ENCODE measurements at places on chromosomes 4 and X.

- peak; percentile 55 for DNase-seq
These were observed 237.5 kb downstream of the BCOR start for GRCh38 chrX:39859991-39860861.

GRCh38 chrX:70806081-70806480 lies 102.4 kb downstream of the TEX11 start:
- DNase-seq = no peak

GRCh38 chr4:124337874-124338273 lies 374.7 kb downstream of the ANKRD50 start:
- DNase-seq = no peak

- no peak for DNase-seq
These were observed 237.4 kb downstream of the DCLK2 start for GRCh38 chr4:150315691-150316090.

DNA sequence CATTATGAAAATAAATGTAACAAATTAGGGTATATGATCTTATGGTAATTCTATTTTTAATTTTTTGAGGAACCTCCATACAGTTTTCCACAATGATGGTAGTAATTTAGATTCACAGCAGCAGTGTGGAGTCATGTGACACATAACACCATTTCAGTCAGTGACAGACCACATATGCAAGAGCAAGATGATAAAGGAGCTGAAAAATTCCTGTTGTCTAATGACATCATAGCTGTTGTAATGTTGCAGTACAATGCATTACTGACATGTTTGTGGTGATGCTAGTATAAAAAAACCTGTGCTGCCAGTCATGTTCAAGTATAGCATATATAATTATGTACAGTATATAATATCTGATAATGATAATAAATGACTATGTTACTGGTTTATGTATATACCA lies 28.5 kb downstream of the EMCN start:
- no peak for DNase-seq

GRCh38 chrX:141220342-141221008 lies 21.8 kb downstream of the SPANXC start:
- DNase-seq = no peak

DNA sequence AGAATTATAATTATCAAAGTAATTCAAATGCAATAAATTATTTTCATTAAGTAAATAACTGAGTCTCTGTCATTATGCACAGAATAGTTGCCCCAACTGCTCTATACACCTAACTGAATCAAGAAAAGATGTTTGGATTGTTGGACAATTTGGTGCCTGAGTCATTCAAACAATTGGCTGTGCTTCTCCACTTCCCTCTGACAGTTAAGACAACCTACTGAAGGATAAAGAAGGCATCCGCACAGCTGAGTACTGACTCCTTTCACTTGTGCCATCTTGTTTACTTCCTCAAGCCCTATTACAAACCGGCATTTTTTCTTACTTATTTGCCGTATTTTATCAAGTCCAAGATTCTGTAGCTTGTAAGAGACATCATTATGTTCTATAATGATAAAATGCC lies 110.6 kb upstream of the C1QTNF7 start:
- no peak for DNase-seq

GRCh38 chrX:24550166-24550565 lies 85.1 kb downstream of the PDK3 start:
- no peak for DNase-seq

DNA sequence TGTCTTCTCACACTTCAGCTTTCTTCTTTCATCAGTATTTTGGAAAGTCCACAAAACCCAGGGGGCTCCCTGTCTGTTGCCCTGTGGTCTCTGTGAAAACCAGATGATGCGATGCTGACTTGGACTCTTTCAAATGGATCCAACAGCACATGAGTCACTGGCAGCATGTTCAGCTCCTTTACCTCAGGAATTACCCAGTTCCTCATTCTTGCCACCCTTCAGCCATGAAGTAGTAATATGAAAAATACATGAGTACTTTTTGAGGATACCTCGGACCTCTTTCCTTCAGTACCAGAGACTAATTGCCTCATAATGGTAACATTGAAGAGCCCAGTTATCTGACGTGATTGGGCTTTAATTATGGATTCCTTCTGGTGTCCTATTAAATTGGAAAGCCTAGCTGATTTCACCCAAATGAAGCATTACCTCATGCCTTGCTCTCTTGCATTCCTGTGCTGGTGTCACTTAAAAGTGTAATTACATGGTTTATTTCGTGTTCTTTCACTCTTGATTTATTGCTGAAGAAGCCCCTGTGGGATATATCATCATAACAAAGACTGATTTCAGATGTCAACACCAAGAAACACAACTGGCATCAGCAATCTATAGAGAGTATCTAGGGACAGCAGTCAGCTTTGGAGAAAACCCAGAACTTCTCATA lies 63.4 kb downstream of the NFKB1 start:
- no peak for DNase-seq

DNA sequence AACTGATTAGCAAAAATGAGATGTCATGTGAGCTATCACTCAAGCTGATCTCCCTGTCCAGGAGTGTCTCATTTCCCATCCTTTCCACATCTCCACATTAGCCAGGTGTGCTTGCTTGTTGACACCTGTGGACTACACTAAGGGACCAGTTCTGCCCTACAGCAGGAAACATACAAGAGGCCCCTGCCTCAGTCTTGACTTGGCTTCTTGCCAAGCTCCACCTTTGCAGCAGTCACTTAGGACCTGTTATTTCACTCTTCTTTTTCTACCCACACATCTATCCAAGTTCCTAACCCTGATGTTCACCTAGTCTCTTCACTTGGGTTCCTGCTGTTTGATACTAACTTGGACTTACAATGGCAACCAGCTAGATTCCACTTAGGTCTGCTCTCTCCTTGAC lies 13.2 kb downstream of the FRMD7 start:
- DNase-seq = no peak

DNA sequence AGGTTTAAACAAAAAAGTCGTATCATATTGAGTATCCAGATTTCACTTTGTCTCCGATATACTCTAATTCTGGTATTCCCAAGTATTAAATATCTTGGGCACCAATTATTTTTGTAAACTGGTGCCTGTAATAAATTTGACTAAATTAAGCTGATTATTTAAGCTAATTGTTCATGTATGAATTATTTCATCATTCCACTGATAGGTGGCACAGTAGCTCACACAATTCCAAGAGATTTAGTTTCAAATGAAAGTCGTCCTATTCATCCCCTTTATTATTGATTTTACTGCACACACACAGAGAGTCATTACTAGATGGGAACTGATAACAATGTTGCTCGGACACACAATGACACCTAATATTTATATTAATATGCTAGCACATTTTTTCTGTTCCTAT lies 432.4 kb downstream of the DMD start:
- no peak for DNase-seq

- DNase-seq = no peak
These were observed 10.7 kb downstream of the WDR1 start for GRCh38 chr4:10105920-10106319.

- no peak for DNase-seq
These were observed 38.7 kb upstream of the GRID2 start for GRCh38 chr4:92265021-92265420.

DNA sequence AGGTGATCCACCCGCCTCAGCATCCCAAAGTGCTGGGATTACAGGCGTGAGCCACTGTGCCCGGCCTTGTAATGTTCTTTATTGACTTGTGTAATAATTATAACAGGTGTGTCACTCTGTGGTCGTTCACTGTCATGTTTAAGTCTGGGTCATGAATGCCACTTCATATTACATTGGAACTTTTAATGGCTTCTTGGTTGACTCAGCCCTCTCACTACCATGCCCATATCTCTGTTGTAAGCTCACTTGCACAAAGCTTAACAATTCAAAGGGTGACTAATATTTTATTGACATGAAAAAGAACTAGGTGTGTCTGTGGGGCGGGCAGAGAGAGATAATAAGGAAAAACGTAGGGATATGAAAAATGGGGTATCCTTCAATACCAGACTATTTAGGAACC lies 639.7 kb upstream of the ACTRT1 start:
- DNase-seq = no peak

DNA sequence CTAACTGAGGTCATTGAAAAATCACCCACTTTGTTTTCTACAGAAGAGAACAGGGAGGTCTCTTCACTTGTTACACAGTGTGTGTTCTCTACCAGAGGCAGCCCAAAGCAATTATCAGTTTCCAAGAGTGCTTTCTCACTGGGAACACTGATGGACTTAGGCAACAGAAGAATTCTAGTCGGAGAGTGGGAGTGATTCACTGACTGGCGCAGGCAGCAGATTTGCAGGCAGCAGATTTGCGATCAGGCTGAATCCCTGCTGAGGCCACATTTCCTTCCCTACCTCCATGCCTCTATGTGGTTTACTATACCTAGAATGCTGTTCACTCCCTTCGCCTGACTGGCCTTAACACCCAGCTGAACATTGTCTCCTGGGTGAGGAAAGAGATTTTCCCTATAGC lies 6.6 kb downstream of the OCIAD2 start:
- no peak for DNase-seq

DNA sequence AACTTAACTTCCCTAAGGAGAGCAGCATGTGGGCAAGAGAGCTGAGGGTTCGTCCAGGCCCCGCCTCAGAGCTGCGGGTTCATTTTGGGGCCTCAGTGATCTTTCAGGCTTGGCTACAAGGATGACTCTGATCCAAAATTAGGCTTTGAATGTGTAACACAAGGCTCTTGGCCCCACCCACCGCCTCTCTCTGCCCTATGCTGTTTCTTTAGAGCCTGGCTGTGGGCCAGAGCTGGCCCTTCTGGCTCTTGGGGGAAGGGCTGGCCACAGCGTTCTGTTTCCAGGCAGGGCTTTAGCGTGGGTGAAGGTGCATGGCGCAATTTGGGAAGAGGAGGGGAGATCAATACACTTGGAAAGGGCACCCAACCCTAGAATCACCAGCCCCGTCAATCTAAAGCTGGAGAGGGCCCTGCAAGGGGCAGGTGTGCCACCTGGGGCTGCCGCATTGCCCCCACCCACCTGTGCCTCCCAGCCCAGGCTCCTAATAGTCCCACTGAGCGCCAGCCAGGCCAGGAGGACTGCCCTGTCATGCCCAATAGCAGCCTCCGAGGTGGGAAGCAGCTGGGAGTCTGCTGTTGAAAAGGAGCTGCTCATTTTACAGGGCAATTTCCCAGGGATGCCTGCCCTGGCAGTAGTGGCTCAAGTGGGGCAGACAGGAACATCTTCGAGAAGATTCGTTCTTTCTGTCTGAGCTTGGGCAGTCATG lies 84.5 kb upstream of the MAML3 start:
- no peak for DNase-seq

GRCh38 chr4:29578329-29578728 lies 1141.8 kb upstream of the PCDH7 start:
- no peak for DNase-seq

- no peak for DNase-seq
These were observed 17.5 kb upstream of the UGDH start for GRCh38 chr4:39544580-39545315.

DNA sequence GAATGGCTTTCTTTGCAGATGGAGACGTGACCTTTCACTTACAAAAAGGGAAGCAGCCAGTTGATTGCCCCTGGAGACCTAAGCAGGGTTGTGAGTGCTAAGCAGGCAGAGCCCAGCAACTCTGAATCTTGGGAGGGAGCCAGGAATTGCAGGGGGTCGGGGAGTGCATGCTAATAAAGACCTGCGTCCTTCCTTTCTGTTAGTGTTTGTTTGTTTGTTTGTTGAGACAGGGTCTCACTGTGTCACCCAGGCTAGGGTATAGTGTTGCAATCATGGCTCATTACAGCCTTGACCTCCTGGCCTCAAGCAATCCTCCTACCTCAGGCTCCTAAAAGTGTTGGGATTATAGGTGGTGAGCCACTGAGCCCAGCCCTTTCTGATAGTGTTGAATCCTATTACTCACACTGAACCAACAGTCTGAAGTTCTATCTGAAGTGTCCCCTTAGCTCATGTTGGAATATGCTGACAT lies 137.4 kb downstream of the CEP135 start:
- DNase-seq = no peak

DNA sequence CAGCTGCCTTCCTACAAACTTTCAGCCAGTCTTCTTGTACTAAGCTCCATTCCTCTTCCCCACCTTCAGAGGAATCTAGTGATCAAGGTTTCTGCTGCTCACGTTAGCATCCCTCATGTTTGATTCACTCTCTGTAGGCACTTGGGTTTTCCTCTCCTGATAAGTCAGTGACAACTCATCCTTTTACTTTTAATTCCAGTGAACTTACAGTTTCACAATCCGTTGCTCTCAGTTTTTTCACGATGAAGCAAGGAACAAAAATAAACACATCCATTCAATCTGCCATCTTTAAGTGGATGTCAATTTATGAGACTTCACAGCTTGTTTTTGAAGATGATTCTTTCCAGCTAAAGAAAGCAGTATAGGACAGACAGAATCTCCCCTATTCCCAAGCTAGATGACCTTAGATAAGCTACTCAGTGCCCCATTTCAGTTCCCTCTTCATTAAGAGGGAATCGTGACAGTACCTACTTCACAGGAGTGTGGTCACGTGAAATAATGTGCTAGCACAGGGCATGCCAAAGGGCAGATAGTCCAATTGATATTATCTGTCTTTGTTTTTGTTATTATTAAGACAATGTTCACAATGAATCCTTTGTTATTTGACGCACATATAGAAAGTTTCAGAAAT lies 234.3 kb downstream of the PALLD start:
- DNase-seq = no peak

DNA sequence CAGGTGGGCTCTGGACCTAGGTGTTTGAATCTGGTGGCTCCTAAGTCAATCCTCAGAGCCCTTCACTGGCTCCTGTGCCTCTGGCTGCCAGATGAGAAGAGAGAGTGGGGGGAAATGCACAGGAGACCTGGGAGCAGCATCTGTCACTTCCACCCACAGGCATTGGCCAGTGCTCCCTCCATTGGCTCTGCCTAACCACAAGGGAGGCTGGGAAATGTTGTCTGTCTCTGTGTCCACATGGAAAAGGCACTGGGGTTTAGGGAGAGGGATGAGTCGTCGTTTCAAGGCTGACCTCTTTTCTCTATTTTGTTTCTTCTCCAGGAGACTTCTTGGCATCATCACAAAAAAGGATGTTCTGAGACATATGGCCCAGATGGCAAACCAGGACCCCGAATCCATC lies 76.4 kb downstream of the CLCN4 start:
- no peak for DNase-seq

GRCh38 chrX:3659761-3660160 lies 53.7 kb downstream of the PRKX start:
- DNase-seq = no peak

DNA sequence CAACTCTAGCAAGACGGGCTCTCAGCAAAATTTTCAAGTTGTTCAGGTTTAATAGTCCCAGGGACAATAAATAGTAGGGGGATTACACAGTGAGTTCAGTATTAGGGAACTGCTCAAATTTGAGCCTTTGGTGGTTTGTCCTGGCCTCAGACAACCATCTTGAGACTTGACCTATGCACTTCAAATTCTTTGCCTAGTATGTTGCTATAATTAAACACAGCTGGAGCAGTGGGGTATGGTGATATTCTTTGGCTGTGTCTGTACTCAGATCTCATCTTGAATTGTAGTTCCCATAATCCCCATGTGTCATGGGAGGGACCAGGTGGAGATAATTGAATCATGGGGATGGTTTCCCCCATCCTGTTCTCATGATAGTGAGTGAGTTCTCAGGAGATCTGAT lies 43.3 kb upstream of the TEX13A start:
- no peak for DNase-seq

- no peak for DNase-seq
These were observed 14.8 kb downstream of the NAT8L start for GRCh38 chr4:2073808-2074481.

- DNase-seq = no peak
These were observed 196.4 kb upstream of the MAGEB18 start for GRCh38 chrX:25941559-25942250.

All from stimulated activated CD8-positive, alpha-beta memory T cell treated with anti-CD3 and anti-CD28 coated beads, Interleukin-2, amount 100 ng/mL, for 1 hour (primary cell).